ENCODE measurements at places on chromosomes 16 and 17.

DNA sequence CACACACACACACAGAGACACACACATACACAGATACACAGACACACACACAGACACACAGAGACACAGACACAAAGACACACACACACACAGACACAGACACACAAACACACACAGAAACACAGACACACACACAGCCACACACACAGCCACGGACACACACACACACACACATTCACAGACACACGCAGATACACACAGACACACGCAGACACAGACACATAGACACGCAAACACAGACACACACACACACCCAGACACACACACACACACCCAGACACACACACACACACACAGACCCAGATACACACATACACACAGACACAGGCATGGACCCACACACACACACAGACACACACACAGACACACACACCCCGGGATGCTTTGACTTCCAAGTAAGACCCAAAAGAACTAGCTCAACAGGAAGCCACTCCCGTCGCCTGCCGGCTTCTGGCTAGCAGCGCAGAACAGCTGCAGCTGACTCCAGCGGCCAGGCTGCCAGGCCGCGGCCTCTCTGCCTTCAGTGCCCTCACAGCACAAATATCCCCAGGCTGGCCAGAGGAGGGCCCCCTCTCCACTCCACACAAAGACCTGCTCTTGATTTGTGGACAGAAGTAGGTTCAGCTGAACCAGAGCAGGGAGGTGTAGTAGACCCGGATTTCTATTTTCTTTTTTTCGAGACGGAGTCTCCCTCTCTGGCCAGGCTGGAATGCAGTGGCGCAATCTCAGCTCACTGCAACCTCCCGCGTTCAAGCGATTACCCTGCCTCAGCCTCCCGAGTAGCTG lies 6.0 kb upstream of the CHRNE start:
- DNase-seq = peak; percentile 80

- peak; percentile 97 for DNase-seq
These were observed at the start of gene STARD3 for GRCh38 chr17:39636927-39637736. Gene STARD3 (plus strand): TSS chr17:39637144. CDS start chr17:39653532, 16,388 bp downstream.

GRCh38 chr16:69840975-69841374 lies 78.8 kb downstream of the WWP2 start:
- no peak for DNase-seq

- DNase-seq = peak; percentile 54
These were observed 47.1 kb downstream of the VMP1 start for GRCh38 chr17:59754552-59754951.

GRCh38 chr17:75087558-75088453 lies at the start of gene SLC16A5:
Gene SLC16A5 (plus strand): TSS chr17:75087954. CDS start chr17:75093637, 5,683 bp downstream.
- peak; percentile 69 for DNase-seq

GRCh38 chr16:23274968-23275367 lies 27.1 kb upstream of the SCNN1B start:
- DNase-seq = no peak

DNA sequence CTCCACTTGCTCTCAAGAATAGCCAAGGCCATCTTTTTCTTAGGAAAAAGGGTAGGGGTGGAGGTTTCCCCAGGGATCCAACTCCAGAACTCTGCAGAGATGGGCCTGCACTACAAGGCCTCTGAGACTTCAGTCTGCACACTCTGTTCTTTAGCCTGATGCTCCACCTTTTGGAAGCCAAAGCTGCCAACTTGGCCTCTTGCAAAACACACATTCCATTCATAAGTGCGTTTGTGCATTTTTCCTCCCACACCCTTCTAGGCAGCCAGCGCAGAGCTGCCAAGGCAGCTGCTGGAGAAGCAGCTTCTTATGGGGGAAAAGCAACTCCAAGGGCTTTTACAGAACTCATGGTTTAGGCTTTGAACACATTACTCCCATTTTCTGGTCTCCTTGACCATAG lies 45.3 kb downstream of the REXO5 start:
- no peak for DNase-seq

- DNase-seq = no peak
These were observed 151.7 kb downstream of the ANKFN1 start for GRCh38 chr17:56305007-56305406.

GRCh38 chr16:69937465-69937951 lies 13.6 kb upstream of the CLEC18A start:
- DNase-seq = no peak

DNA sequence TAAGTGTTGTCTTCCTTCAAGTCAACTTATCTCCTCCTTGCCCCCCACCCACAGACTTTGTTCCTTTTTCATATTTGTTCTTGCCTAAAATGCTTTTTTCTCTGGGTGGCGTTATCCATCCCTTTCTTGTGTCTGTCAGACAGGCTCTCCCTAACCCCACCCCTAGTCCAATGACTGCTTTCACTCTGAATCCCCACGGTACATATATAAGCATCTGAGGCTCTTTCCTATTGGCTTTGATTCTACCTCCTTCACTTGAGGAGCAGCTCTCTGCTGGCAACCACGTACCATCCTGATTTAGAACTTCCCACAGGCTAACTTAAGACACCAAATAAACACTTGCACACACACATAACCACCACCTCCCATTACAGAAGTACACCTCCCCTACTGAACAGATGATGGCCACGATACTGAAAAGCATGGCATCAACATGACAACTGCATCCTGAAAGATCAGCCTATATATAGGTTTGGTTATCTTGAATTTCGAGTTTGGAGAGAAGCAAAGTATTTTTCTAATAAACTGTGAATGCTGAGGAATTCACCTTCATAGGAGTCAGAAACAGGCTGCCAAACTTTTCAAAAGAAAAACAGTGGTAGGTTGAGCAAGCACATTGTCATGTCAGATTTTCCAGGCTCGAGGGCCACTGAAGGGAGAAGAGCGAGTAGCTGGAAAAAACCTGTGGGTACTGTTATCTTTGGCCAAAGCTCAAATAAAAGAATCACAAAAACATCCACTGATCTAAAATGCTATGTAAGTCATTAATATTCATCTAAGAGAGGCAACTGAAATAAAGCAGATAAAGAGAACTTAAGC lies 24.3 kb downstream of the STAT3 start:
- peak; percentile 51 for DNase-seq

DNA sequence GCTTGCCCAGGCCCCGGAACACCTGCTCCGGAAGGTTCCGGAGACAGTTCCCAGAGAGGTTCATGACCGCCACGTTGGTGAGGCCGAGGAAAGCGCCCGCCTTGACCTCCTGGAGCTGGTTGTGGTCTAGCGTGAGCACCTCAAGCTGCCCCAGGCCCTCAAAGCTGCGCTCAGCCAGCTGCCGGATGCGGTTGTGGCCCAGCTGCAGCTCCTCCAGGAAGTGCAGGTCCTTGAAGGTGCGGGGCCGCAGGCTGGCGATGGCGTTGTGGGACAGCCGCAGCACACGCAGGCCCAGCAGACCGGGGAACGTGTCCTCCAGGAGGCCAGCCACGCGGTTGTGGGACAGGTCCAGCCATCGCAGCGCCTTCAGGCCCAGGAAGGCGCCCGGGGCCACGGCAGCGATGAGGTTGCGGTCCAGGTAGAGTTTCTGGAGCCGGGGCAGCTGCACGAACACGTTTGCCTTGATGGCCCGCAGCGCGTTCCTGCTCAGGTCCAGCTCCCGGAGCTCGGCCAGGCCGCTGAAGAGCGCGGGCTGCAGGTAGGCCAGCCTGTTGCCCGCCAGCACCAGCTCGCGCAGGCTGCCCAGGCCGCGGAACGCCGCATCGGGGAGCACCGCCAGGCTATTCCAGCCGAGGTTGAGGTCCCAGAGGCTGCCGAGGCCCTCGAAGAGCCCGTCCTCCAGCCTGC lies 2.1 kb downstream of the IGFALS start:
- no peak for DNase-seq

- DNase-seq = peak; percentile 91
These were observed 289.4 kb downstream of the SEC14L1 start for GRCh38 chr17:77429969-77430752.

GRCh38 chr16:55045756-55046460 lies 115.2 kb downstream of the IRX5 start:
- no peak for DNase-seq

- DNase-seq = no peak
These were observed 38.4 kb downstream of the TNFRSF13B start for GRCh38 chr17:16933317-16934132.

DNA sequence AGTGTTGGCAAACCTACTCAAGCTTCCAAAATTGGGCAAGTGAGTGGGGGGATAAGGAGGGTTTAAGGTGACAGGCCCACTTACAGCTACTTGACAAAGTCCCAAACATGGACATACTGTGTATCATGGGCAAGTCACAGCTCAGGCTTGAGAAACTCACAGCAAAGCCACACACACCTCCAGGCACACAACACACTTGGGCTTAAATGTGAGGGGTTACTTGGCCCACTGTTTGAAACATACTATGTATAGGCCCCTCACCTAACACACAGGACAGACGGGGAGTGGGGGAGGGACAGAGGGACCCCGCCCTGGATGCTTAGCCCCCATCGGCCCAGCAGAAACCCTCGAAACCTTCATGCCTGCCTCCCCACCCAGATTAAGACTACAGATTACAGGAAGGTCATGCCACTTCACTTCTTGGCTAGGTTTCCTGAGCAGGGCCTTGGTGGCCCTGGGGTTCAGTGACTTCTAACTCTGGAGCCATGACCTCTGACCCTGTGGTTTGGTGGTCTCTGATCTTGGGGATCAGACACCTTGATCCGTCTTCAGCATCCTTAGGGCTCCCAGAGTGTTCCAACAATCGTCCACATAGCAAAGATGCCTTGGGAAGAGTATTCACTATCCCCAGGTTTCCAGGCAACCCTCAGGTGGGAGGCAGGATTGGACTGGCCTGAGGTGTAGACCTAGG lies 2.3 kb upstream of the SAMD14 start:
- no peak for DNase-seq

GRCh38 chr17:54029986-54030385 lies 207.3 kb downstream of the KIF2B start:
- no peak for DNase-seq

DNA sequence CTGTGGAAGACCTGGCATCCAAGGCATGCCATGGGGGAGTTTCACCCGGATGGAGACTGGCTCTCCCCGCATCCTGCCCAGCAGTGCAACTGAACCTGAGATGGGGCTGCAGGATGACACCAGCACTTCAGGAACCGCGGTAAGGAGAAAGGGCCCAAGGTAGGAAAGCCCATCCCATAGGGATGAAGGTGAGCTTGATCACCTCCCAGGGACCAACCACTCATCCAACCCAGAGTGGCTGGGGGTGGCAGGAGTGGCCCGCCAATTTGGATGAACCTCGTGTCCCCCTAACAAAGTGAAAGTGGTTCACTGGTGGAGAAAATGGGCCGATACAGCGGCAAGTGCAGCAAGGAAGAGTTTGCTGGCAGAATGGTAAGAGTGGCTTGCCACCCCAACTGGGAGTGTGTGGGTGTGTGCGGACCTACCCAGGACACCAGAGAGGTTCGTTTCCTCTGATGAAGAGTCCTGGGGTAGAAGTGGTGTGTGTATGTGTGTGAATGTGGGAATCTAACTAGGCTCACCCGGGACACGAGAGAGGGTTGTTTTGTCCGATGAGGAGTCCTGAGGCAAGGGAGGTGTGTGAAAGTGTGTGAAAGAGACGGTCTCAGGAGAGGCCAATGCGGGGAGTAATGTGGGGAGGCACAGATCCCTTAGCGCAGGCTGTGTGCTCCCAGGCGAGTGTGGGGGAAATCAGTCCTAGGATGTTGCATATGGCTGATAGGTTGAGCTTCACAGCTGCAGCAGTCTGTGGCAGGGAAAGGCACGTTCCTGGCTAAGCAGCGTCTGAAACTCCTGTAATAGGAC lies 22.6 kb downstream of the ACSM1 start:
- DNase-seq = no peak

DNA sequence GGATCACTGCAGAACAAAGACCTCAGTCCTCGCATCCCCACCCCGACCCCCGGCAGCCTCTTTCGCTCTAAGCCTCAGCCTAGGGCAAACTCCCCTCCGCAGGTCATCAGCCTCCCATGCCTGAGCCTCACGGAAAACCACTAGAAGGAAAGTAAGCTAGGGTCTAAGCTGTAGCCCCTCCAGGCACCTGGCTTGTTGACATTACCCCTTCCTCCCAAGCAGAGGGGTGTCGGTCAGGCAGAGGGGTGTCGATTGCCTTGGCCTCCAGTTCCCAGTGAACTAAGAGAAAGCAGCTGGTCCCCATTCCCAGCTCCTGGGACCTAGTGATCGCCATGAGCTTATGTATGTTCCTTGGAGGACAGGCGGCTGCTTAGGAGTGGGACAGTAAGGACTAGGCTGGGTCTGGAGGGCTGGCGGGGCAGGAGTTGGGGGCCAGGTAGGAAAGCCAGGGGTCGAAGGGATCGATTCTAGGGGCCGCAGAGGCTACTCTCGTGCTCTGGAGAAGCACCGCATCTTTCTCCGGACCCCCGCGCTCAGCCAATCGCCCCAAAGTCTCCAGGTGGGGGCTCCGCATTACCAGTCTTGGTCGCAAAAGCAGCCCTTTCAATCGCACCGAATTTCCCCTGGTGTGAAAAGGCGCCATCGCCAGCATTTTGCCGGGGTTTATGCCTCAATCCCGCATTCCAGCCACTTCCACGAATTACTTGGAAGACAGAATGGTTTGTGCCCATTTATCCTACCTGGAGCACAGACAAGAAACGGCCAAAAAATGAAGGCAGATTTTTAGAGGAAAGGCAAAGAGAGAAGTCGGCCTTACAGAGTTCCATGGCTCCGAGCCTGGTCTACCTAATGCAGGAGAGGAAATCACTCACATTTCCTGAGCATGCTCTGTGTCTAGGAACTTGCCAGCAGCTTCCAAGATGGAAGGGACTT lies 21.3 kb upstream of the HOXB13 start:
- no peak for DNase-seq

GRCh38 chr16:4852221-4852872 lies 5.1 kb downstream of the UBN1 start:
- no peak for DNase-seq

- DNase-seq = no peak
These were observed 16.5 kb downstream of the AP1G1 start for GRCh38 chr16:71792176-71792575.

DNA sequence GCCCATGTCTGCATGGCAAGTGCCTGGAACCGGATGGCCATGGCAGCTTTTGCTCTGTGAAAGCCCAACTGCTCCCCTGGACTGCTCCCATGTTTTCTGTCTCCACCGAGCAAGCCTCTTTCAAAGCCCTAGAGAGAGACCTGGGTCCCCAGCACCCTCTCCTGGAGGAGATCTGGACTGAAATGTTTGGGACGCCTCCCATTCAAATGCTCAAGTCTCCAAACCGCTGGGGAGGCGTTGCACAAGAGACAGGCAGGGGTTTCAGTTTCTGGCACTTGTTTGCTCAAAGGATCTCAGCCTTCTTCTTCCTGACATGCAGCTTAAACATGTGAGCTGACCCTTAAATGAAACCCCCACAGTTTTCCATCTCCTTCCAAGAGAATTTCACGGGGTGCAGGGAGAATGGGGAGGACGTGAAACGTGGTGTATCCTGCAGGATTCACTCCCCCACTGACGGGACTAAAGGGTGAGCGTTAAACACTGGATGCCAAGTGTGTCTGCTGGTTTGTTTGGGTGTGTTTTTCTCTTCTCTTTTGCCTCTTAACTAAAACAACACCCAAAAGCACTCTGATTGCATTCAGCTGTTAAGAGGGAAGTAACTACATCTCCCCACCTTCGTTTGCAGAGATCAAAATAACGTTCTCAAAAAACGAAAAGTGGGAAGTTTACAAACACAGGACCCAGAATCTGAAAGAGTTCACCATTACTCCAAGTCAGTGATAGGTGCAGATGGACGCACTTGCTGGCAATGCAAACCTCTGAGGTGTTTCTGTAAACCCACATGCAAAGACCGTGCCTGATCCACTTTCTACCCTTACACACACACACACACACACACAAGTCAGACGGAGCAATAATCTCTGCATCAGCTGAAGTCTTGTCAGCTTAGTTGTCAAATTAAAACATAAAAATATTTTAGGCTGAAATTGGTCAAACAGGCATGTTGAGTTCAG lies 256.9 kb downstream of the C16orf95 start:
- DNase-seq = no peak

Measured in stimulated activated CD4-positive, alpha-beta T cell treated with anti-CD3 and anti-CD28 coated beads, Interleukin-15, amount 100 ng/mL, for 24 hours (primary cell).